Activated naive CD4-positive, alpha-beta T cell treated with anti-CD3 and anti-CD28 coated beads for 36 hours (primary cell): ENCODE measurements at places on chromosomes 5 and 9.

GRCh38 chr5:63923914-63924313 is 38.3 kb downstream of the HTR1A start:
- DNase-seq: no peak

GRCh38 chr9:132046456-132046855 is 33.2 kb downstream of the MED27 start:
- DNase-seq: no peak

- no peak for DNase-seq
Observed at GRCh38 chr5:143244990-143245389, 158.5 kb downstream of the NR3C1 start.

DNA sequence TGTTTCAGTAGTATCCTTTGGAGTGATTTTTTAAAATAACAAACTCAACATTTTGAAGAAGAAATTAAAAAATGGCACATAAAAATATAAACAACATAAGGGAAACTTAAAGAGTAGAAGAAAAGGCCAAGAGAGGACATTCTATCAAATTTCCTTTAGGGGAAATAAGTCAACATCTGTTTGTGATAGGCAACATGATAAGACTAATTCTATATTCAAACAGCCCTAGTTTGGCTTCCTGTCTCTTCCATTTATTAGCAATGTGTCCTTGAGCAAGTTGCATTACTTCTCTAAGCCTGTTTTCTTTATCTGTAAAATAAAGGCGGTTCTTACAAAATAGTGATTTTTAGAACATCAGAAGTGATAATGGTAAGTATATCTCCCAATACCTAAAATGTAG is 24.7 kb downstream of the TYRP1 start:
- no peak for DNase-seq

GRCh38 chr5:176809544-176810080 is 747 bp upstream of the UNC5A start:
- no peak for DNase-seq

GRCh38 chr9:34334337-34334824 is 5.0 kb downstream of the NUDT2 start:
- DNase-seq: no peak

GRCh38 chr9:14746626-14747025 is 24.1 kb upstream of the CER1 start:
- DNase-seq: no peak

DNA sequence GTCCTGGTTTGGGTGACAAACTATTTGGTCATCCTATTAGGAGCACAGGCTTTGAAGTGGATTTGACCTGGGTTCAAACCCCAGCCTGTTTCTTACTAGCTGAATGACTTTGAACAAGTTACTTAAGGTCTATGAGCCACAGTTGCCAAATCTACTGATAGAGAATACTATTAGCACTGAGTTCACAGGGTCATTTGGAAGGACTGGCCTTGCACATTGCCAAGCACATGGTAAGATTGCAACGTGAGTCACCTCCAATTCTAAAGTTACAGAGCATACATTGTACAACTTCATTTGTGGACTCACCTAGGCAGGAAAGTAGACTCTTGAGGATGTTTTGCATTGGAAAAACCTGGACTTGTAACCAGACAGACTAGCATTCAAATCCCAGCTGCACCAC is 38.9 kb downstream of the MFAP3 start:
- DNase-seq: no peak

- DNase-seq: no peak
Observed at GRCh38 chr5:6632324-6632887, 438 bp downstream of the NSUN2 start.

DNA sequence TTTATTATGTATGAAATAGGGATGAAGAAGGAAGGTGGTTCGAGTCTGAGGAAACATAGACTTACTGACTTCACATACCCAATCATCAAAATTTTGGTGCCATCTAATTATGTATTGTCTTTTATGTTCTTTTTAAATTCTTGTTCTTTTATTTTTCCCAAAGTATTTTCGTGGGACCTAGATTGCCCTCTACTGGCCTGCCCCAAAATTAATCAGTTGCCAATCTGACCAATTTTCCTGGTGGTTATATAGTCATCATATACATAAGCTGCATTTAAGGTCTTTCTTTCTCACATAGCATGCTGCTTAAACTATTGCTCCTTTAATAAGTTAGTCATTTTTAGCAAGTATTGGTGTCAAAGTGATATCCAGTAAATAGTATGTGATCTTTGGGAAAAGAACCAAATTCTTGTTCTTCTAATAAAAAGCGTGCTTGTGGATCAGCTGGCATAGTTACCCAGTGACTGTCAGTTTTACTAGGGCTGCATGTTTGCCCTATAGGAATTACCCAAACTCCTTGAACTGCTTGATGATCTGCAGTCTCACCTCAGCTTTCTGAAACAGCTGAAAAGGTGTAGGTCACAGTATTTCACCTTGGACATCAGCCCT is 223.5 kb downstream of the SH3GL2 start:
- no peak for DNase-seq

DNA sequence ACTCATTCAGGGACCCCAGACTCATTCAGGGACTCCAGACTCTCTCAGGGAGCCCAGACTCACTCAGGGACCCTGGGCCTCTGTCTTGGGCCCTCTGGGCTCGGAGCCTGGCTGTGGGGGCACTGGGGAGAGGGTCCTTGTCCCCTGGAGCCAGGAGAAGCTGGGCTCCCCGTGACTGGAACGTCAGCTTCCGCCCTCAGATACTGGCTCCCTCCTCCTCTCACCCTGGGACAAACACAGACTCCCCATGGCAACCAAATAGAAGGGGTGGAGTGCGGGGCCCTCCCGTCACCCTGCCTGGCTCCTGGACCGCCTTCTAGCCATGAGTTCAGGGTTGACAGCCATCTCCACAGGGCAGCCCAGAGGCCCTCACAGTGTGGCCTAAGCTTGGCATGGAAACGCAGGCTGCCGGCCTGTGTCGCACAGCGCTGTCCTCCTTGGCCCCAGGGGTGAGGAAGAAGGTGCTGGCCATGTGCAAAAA is 27.6 kb downstream of the ZDHHC11B start:
- no peak for DNase-seq

- DNase-seq: no peak
Observed at GRCh38 chr5:39203951-39204350, 15.4 kb downstream of the FYB1 start.

DNA sequence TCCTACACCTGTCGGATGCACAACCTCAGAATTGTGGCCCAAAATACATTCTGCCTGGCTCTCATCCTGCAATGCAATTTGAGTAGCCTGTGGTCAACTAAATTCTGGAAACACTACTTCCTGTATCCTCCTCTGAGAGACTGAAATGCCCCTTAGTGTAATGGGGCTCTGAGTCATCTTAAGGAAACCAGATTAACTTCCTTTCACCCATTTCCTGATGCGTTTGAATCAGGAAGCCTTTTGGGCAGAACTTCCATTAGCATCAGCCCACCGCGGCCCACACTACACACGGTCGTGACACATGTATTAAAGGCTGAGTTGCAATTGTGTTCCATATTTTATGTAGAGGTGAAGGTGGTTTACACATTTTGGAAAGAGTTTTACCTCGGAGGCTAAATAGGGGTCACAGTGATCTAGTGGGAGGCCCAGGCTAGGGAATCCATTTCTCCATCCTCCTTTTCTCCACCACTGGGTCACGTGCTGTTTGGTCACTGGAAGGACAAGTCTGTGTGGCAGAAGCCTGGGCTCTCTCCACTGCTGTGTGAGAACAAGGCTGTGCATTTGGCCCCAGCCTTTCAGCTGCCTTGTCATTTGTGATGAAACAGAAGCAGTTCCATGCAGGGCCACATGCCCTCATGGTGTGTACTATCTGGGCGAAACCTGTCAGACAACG is 55.9 kb downstream of the DAP start:
- DNase-seq: no peak

GRCh38 chr5:154795235-154795596 is 40.0 kb downstream of the LARP1 start:
- DNase-seq: no peak

DNA sequence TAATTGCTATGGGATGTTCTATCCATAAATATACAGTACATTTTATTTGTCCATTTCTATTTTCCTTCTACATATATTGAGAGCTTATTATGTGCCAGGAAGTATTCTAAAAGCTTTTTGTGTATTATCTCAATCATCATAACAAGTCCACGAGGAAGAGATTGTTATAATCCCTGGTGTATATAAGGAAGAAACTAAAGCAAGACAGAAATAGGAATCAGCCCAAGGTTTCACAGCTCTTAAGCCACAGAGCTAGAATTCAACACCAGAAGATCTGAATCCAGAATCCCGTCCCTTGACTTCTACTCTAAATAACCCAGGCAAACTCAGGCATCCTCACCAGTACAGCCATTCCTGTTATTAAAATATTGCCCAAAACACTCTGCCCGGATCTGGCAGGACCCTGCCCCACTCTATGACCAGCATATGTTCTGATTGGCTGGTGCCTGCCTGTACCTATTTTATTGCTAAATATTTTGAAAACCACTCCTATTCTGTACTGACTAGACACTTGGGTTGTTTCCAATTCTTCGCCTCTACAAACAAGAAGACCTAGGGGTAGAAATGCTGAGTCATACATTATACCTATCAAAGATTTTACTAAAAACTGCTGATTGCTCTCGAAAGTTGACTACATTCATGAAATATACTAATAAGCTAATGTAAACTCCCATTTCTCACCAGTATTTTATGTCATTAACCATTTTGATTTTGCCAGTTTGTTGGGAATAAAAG is 297.4 kb downstream of the ENC1 start:
- DNase-seq: no peak

DNA sequence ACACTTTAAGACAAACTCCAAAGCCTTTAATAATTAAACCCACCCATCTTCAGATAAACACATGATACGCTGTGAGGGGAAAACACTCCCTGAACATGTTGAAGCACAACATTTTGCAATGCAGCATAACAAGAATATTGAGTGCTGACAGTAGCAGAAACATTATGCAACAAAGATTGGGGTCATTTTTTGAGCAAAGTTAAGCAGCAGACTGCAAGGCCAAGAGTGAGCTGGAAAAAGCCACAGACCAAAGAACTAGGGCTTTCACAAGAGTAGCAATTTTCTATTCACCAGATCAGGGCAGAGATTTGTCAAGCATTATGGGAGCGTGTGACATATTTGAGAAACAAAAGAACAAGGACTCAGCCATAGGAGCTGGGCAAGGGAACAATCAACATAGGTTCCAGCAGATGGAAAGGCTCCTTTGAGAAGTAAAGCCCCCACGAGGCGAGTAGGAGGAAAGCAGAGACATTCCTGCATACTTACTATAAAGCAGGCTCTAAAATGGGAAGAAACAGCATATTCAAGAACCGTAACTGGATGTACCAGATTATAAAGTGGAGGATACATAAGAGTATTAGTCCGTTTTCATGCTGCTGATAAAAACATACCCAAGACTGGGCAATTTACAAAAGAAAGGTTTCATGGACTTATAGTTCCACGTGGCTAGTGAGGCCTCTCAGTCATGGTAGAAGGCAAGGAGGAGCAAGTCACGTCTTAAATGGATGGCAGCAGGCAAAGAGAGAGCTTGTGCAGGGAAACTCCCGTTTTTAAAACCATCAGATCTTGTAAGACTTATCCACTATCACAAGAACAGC is 4.8 kb upstream of the TTC23L start:
- no peak for DNase-seq

- no peak for DNase-seq
Observed at GRCh38 chr5:169258372-169259000, 42.5 kb downstream of the SLIT3 start.

GRCh38 chr5:157290156-157290980 is 24.4 kb downstream of the CYFIP2 start:
- DNase-seq: no peak

- DNase-seq: no peak
Observed at GRCh38 chr5:74407701-74408100, 232.8 kb downstream of the ENC1 start.

DNA sequence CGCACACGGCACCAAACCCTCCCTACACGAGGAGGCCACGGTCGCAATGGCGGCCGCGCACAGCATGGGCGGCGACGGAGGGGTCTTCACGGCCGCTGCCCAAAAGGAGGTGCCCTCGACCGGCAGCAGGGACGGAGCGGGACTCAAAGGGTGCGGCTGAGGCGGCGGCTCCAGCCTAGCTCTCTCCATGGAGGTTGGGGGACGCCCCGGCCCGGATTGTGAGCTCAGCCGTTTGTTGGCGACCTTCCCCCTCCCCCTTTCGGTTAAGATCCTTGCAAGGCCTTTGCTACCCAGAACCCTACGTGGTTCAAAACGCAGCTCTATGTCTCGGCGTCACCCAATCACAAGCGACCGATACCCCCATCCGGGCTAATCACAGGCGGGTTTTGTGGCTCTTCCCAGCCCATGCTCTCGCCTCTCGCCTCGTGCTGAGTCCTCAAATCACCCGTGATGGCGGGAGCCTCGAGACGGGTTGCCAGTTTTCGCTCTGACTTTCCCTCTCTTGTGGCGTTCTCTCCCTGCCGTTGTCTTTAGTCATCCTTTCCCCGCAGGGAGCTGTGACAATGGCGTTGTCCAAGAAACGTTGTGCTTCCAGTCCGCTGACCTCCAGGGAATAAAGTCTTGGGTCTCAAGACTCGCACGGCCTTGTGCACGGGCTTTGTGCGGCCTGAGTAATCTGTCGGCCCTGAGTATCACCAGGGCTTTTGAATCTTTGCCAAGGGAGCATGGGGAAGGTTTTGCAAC is 19.5 kb downstream of the C5orf52 start:
- no peak for DNase-seq

- DNase-seq: peak; percentile 76
Observed at GRCh38 chr9:73132034-73132776, 19.5 kb upstream of the ANXA1 start.
